ENCODE measurements at places on chromosomes 3 and 15.

DNA sequence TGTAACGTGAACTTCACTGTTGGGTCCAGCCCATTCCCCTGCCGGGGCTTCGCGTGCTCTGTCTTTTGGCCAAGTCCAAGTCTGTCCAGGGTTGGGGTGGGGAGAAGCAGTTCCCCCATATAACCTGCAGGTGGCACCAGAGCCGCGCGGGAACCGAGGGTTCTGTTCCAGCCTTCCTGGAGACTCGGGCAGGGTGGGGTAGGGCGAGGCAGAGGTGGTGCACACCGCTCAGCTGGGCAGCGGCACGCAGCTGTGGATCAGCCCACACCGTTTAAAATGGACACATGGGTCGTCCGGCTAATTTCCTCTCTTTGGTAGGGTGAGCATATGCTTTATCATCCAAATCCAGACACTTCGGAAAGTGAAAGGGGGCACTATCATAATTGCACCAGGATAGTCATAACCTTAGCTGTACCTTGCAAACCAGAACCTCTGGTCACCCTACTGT lies 118.1 kb downstream of the TBC1D2B start:
- DNase-seq, result peak; percentile 51

- no peak for DNase-seq
These were observed 228.9 kb downstream of the CD47 start for GRCh38 chr3:107861904-107862303.

DNA sequence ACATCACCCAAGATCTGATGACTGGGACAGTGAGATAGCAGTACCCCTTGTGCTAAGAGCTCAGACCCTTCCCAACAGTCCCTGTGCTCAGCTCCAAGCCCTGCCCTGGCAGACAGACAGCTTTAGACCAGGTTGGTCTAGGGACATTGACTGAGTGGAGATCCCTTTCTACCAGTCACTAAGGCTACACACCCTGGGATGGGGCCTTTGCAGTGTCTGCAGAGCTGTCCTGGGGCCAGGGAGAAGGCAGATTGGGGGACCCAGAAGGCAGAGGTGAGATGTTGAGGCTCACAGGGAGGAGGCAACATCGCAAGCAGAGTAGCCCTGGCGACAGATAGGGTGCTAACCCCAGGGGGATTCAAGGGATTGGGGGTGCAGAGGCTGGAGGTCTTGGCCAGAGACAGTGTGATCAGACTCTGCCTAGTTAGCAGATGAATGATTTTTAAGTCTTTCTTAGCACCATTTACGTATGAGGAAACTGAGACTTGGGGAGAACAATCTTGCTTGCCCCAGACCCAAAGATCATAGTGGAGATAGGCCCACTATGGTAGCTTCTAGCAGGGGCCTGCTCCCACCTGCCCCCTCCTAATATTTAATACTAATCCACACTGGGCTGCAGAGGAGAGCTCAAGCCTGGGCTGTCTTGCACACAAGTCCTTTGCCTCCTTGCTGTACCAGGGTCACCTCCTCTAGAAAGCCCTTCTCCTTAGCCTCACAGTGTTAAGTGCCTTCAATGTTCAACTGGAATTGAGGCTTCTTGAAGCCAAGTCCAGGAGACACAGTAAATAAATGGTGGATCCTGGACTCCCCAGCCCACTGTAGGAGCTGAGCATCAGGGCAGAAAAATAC lies 32.6 kb downstream of the HMCES start:
- no peak for DNase-seq

GRCh38 chr3:5756443-5756842 lies 568.9 kb downstream of the EDEM1 start:
- DNase-seq, result no peak

DNA sequence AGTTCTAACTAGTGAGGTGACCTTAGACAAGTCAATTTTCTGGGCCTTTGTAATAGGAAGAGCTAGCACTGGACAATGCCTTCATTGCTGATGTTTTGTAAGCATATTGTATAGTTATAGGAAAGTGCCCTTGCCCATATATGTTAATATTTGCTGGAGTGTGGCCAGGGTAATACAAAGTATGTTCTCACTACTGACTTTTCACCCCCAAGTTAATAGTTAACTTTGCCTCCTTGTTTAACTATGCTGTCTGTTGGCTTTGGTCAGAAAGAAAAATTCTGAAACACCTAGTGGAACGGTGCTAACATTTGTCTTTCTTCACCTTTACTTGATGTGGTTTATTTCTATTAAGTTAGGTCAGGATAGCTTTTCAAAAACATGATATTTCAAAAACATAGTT lies 287.4 kb upstream of the CTNNB1 start:
- DNase-seq, result no peak

DNA sequence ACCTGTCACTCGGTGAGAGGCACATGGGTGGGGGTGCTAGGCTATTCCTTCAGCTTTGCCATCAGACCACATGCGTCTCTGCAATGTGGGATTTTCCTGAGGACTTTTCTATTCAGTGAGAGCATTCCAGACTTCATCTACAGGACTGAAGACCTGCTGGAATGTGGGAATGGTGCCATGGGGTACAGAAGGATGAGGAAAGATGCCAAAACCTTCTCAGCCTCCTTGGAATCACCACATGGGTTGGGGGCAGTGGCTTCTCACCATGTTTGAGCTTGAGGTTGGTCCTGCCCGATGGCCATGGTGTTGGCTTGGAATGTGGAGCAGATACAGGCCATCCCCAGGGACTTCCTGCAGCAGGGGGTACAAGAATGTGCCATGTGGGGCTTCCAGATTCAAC lies 80.9 kb upstream of the KLF13 start:
- DNase-seq, result no peak

DNA sequence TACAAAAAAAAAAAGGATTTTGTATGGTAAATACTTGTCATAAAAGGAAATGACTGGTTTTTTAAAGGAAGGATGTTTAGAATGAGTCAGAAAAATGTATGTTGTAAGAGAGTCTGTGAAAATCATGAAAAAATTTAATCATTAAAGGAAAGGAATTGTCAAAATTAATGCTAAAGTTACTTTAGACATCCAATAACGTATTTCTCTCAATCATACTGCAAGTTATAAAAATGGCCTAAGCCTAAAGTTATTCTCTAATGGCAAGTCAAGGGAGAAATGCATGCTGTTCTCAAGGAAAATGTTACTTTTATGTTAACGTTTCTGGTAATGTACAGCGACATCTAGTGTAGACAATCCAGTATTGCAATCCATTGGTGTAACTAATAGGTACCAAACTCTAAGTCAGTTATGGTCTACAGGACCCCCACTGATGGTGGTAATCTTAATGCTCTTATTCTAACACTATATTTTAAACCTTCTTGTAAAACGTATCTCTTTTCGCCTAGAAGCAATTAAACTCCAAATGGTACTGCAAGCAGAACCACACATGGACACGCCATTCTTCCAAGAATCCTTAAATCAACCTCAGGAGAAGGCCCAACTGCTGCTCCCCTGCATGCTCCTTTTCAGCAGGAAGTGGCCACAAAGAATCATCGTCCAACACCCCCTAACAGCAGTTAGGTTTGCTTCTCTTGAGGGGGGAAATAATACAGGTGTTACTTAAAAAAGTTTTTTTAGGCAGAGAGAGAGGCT lies 35.2 kb downstream of the NCEH1 start:
- DNase-seq, result no peak

DNA sequence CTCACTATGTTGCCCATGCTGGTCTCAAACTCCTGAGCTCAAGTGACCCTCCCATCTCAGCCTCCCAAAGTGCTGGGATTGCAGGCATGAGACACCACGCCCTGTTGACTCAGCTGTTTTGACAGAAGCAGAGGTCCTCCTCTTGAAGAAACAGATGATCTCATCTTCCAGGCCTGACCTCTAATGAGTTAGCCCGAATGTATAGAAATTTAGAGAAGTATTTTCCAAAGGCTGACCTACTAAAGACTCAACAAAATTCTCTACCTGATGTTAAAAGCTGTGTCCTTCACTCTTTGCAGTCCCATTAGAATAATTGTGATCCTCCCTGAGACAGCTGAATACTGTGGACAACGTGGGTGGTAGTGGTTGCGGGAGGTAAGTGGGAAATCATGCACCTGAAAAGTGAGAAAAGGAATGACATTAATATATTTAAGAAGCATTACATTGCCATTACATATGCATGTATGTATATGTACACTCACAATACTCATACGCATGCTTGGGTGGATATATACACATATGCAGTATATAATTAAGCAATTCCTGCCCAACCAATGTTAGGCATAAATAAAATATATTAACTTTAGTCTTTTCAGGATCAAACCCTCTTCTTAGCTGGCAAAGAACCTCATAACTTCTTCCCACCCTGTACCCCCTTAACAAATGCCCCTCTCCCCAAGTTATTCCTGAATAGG lies 204.6 kb upstream of the NR2F2 start:
- no peak for DNase-seq

- no peak for DNase-seq
These were observed 463.2 kb upstream of the AGTR1 start for GRCh38 chr3:148234536-148234935.

GRCh38 chr3:110684466-110684865 lies 387.1 kb upstream of the NECTIN3 start:
- no peak for DNase-seq

- DNase-seq, result no peak
These were observed 90.2 kb downstream of the SETD2 start for GRCh38 chr3:47073685-47074084.

- no peak for DNase-seq
These were observed 81.4 kb downstream of the TM4SF4 start for GRCh38 chr3:149555927-149556326.

DNA sequence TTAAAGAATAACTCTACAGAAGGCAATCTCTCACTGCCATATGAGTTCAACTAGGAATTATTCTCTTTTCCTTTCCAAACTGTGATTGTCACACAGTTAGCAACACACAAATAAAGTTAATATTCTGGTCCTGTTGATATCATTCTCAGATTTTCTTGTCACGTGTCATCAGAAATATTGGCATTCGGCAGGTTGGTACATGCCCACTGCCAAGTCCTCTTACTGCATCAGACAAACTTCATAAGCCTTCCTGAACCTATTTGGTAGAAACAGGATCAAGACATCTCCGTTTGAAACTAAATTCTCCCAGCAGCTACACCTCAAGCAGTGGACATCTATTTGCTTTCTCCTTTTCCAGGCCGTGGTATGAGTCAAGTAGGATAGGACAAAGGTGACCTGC lies 177.9 kb upstream of the SOX2 start:
- DNase-seq, result no peak

DNA sequence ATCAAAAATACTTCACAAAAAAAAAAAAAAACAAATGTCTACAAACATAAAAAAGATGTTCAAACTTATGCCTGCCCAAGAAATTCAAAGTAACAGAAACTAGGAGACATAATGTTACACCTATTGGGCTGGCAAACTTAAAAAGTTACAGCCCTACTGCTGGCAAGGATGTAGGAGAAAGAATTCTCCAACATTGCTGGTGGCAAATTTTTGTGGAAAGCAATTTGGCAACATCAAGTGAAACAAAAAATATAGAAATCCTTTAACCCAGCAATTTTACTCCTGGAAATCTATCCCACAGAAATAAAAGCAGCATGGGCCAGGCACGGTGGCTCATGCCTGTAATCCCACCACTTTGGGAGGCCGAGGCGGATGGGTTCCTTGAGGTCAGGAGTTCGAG lies 73.2 kb downstream of the STAG1 start:
- no peak for DNase-seq

DNA sequence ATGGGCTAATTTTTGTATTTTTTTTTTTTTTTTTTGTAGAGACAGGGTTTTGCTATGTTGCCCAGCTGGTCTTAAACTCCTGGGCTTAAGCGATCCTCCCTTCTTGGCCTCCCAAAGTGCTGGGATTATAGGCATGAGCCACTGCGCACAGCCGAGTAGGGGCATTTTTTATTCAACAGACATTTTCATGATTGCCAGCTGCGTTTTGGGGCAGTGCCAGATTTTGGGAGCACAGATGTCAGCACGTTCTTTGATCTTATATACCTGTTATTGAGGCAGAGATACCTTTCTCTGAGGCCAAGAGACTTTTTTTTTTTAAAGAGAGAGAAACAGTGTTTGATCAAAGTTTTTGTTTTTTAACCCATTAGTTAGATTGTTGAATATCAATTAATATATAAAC lies 16.8 kb downstream of the NEO1 start:
- DNase-seq, result no peak

- DNase-seq, result no peak
These were observed 174.2 kb upstream of the FRMD4B start for GRCh38 chr3:69560116-69560515.

- DNase-seq, result peak; percentile 69
These were observed 15.6 kb downstream of the CHST2 start for GRCh38 chr3:143135150-143135549.

- DNase-seq, result no peak
These were observed 9.1 kb downstream of the ACTC1 start for GRCh38 chr15:34786206-34786605.

DNA sequence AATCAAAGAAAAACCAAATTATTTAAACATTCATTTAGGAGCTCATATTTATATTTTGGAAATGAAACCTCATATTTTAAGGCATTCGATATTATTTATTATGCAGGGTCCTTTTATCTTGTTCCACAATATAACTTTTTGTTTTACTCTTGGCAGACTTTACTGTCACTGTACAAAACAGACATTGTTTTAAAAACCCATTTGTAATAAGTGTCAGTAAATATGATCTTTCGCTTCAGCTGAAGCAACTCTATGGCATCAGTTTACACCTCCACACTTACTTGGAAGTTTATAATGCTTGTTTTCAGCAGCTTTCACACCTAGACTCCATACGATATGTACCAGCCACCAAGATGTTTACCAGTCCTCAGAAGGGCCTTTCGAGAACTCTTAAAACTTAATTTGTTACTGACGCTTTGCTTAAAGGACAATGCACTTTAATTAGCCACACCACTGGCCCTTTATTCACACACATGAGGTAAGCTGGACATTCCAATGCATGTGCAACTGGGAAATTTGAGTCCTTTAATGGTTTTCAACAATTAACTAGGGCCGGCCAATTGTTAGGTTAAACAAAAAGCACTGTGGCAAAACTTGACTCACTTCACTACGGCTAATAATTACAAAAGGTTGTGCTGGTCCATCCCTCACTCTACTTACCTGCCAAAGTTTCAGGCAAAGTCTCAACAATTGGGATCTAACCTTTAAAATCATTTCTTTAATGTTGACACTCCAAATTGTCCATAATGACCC lies 16.7 kb downstream of the WWTR1 start:
- no peak for DNase-seq

GRCh38 chr3:131402391-131403039 lies 20.9 kb downstream of the NUDT16 start:
- peak; percentile 73 for DNase-seq

GRCh38 chr3:39809181-39809994 lies at the start of gene MYRIP:
TSS of gene MYRIP (plus strand) at chr3:39809609. CDS start at chr3:39900817, 91,208 bp downstream.
- peak; percentile 30 for DNase-seq

GRCh38 chr3:147574621-147575020 lies 165.5 kb downstream of the ZIC1 start:
- no peak for DNase-seq
